ENCODE measurements at places on chromosomes 5 and 9.

DNA sequence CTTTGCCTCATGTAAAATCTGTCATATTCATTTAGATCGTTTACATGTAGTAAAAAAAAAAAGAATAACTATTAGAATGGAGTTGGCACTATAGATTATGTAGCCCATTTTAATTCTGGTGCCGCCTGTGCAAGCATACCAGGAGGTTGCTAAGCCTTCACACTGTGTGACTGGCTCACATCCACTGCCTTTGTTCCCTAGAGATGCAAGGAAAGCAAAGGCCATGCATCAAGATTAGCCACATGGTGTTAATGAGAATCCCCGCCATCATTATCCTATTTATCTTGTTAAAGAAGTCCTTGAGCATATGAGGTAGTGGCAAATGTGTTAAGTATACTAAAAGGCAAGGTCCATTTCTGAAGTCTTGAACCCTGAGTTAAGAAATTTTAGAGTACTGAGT is 279.6 kb downstream of the RFX3 start:
- no peak for DNase-seq

DNA sequence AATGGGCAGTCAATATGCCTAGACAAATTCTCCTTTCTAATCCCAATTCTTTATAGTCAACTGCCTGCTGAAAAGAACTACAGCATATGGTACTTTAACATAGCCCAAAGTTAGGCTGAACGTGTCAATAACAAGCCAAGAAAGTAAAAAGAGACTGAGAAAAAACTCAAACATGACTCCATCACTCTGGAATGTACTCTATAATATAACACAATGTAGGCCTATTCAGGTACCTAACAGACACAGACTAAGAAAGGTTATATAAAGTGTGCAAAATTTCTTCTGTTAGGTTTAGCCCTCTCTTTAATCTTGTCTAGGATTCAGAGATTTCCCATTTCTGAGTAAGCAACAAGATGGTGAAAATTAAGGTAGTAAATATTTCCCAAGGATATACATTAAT is 209.7 kb upstream of the PRR16 start:
- no peak for DNase-seq

- no peak for DNase-seq
These were observed 16.3 kb upstream of the CDC23 start for GRCh38 chr5:138229387-138229786.

GRCh38 chr9:127231666-127232065 is 32.9 kb upstream of the GARNL3 start:
- DNase-seq, result no peak

GRCh38 chr5:82799361-82800077 is 277.7 kb downstream of the TMEM167A start:
- no peak for DNase-seq

DNA sequence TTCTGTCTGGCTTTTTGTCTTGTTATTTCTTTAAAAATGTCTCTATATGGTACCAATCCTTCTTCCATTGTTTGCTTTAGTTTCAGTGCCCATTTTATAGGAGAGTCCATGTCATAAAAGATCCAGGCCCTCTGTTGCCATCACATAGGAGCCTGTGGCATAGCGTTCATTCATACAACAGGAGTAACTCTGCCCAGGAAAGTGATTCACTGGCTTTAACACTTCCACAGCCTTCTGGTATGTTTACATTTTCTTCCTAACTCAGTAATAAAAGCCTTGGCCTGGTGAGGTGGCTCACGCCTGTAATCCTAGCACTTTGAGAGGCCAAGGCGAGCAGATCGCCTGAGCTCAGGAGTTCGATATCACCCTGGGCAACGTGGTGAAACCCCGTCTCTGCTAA is 519.3 kb upstream of the PTGER4 start:
- no peak for DNase-seq

GRCh38 chr9:3906437-3907213 is 380.8 kb upstream of the RFX3 start:
- no peak for DNase-seq

DNA sequence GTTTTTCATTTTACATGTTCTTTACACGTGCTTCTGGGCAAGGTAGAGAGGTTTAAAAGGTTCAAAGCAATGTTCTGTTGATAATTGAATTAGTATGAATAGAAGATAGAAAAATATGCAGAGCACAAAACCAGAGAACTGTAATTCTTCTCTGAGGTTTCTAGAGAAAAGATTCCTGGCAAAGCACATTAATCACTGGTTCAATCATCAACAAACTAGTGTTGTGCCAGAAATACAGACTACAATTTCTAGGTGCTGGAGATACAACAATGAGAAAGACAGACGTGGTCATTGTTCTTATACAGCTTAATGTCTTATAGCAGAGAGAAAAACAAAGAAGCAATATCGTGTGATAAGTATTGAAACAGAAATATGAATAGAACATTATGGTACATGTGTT is 25.5 kb downstream of the MEGF9 start:
- no peak for DNase-seq

DNA sequence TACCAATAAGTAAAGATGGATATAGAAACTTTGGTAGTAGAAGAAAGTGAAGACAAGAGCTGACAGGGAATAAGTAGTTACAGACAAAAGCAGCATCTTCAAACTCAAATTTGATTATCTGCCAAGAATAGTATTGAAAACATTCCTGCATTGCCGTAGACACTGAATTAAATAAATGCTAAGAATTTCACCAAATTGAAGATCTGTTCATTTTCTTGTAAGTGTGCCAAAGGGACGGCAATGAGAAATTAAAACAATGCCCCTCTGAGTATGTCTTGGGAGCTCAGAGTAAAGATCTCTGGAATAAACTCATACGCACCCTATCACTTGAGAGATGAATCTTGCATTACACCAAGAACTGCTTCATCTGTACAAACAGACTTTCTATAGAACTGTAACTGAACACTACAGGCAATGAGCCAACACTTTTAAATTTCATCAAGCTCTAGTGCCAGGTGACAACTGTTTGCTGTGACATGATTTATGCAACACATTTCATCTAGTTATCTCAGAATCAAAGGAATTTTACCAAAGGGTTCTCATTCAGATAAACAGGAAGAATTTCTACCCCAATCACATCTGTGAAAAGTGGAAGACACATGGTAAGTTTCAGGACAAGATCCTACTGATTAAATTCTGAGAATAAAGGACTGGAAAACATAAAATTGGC is 66.9 kb downstream of the RFX3 start:
- DNase-seq, result no peak

DNA sequence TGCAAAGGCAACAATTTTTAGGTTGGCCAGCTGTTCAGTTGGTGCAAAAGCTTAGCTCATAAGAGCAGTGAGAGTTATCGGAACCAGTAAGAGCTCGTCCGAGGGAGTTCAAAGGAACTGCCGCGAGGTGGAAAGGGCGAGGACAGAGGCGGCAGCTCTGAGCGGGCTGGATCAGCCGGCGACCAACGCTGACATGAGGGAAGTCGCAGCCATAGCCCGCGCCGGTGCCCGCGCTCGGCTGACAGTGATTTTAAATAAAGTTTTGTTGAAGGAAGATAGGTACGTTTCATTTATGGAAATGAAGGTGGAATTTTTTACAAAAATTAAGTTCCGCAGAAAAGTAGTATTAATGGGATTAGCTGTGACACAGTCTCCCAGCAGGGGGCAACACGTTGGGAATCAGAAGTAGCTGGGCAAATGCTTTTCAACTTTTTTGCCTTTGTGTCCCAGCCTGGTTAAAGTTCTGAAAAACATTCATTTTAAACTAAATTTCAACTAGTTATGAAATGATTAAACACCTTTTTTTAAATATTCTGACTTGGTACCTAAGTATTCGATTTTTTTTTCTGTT is 43.2 kb downstream of the FBXO4 start:
- DNase-seq, result no peak

DNA sequence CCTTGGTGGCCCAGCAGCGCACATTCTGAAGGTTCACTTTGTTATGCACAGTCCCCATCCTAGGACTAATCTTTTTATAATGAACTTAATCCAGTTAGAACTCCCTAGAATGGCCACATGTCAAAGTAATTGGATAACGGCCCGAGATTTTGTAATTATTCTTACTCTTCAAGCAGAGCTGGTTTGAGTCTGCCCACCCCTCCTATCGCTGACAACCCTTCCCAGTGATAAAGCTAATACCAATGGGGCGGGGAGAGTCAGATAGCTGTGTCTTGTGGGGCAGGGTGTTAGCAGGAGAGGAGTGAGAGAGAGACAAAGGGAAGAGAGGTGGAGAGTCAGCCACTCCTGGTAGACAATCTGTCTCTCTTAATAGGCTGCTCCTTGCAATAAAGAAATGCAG is 356.9 kb downstream of the SLIT3 start:
- no peak for DNase-seq

Measured in naive B cell (primary cell).